ENCODE measurements at places on chromosomes 13 and 19. TPM values are rescaled to one million over a fixed set of nuclear protein-coding genes. Genes with fewer than 3 reads are reported as not detected.

The ATP12A gene
- not detected for total RNA-seq

The MBD3L2 gene
- total RNA-seq, result not detected

The ERICH6B gene
- total RNA-seq, result not detected

The APLP1 gene
- 28.9 TPM for total RNA-seq

The GRAMD1A gene
- 46.6 TPM for total RNA-seq

The PSG11 gene
- total RNA-seq, result not detected
